D721Med (cell line): ENCODE measurements at places on chromosomes 4 and X.

GRCh38 chr4:138311771-138312535 is 69.8 kb upstream of the SLC7A11 start:
- DNase-seq, result no peak

DNA sequence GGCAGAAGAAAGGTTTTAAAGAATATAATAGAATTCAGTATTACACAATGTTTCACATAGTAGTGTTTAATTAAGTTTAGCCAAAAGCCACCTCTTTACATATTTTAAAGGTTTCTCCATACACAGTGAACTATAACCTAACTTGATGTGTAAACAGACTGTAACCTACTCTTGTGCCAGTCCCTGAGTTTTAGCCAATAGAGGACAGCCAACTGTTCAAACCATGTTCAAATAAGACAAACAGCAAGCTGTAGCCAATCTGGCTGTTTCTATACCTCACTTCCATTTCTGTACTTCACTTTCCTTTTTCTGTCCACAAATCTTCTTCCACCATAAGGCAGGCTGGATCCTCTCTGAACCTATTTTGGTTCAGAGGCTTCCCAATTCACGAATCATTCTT is 65.2 kb downstream of the TEX13C start:
- DNase-seq, result no peak

GRCh38 chr4:113355550-113356371 is 306.3 kb downstream of the ANK2 start:
- DNase-seq, result no peak

- DNase-seq, result no peak
Measured at GRCh38 chr4:29043411-29043810, 1676.8 kb upstream of the PCDH7 start.

GRCh38 chr4:185726931-185727330 is 85.1 kb downstream of the SORBS2 start:
- DNase-seq, result no peak

DNA sequence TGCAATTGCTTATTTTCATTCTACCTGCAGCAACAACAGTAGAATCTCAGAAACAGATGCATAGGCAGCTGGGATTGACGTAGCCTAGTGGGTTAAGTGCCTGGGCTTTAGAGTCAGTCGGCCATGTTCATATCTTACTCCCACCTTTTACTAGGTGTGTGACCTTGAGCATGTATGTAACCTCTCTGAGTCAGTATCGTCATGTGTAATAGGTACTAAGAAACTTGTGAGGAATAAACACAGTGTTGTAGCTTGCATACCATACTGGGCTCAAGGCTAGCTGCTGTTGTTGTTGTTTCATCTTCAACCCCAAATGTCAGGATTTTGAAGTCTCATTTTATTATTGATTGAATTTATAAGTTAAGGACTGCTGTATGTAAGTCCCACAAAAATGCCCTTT is 14.2 kb downstream of the RAB9A start:
- DNase-seq, result no peak

- no peak for DNase-seq
Measured at GRCh38 chr4:5389756-5390310, 318.5 kb downstream of the EVC2 start.

DNA sequence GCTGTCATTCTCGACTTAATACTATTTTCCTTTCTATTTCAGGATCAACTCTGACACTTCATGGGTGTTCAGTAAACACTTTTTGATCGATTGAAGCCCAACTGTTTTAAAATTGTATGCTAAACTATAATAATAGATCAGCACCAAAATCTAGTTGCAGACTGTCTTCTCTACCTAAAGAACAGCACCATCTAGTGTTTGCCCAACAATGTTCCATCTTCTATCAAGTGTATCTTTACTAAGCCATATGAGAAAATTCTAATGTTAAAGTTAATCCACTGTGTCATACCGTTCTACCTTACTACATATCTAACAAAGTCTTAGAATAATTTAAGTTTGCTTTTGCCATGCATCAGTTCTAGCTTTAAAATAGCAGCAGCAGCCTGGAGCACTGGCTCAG is 113.0 kb upstream of the PRDX4 start:
- no peak for DNase-seq

GRCh38 chr4:123116412-123116811 is 194.0 kb upstream of the NUDT6 start:
- no peak for DNase-seq

DNA sequence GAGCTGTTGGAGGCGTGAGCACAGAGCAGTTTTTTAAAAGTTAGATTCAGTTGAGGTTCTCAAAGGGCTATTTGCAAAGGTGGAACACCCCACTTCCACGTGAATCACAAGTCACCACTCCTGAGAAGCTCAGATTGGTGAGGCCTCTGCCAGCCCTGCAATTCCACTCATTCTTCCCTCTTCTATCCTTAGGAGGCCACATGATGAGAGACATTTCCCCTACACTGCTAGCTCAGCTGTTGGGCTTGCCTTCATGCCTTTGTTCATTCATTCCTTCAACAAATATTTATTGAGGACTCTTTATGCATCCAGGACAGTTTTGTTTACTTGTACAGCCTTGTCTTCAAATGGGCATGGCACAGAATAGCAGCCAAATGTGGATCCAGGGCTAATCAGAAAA is 3.7 kb downstream of the SRPX2 start:
- no peak for DNase-seq

- DNase-seq, result no peak
Measured at GRCh38 chrX:7086384-7086783, 61.1 kb upstream of the STS start.

DNA sequence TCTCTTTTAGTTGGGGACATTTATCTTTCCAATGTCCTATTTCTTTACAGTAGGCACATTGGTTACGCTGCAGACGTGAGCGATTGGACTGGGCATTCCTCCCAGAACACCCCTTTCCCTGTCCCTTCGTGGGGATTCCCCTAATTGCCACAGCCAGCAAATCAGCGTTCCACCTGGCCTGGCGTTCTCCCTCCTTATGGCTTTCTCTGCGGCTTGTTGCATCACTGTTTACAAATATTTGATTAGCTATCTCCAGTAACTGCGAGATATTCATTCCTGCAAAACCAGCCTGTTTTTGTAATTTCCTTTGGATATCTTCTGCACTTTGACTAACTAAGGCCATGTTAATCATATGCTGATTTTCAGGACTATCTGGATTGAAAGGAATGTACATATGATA is 202.5 kb upstream of the KLF8 start:
- no peak for DNase-seq
